ENCODE measurements at places on chromosomes 16 and 17.

DNA sequence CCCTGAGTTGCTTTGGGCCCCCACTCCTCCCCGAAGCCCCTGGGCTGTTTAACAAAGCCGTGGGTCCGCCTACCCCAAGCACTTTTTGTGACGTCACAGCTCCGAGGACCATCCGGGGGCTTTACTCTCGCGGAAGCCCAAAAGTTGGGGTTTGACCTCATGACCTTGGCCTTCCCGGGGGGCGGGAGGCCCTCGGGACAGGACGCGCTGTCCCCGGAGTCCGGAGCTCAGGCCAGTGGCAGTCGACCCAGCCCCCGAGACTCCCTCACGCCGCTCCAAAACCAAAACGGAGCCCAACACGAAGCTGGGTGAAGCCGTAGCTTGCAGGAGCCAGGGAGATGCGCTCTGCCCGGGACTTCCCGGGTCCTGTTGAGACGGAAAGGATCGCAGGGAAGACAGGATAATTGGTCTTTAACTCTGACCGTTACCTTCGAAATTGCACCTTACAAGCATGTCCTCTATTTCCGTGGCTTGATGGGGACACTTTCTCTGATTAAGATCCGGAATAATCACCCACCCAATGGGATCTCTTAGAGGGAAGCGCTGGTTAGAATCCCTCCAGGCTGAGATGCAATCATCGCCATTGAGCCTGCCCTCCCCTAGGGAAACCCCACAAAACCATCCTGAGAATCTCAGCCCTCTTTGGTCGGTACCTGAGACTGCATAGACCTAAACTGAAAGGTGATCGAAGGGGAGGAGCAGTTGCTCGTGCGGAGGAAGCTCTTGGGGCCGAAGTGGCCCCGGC, 4.9 kb upstream of the SOX9 start:
- no peaks in the 10 kb centered on the region for H3K36me3 ChIP-seq
- DNase-seq: no peak
- peaks cover 41% of the 10 kb centered on the region for H3K4me1 ChIP-seq

DNA sequence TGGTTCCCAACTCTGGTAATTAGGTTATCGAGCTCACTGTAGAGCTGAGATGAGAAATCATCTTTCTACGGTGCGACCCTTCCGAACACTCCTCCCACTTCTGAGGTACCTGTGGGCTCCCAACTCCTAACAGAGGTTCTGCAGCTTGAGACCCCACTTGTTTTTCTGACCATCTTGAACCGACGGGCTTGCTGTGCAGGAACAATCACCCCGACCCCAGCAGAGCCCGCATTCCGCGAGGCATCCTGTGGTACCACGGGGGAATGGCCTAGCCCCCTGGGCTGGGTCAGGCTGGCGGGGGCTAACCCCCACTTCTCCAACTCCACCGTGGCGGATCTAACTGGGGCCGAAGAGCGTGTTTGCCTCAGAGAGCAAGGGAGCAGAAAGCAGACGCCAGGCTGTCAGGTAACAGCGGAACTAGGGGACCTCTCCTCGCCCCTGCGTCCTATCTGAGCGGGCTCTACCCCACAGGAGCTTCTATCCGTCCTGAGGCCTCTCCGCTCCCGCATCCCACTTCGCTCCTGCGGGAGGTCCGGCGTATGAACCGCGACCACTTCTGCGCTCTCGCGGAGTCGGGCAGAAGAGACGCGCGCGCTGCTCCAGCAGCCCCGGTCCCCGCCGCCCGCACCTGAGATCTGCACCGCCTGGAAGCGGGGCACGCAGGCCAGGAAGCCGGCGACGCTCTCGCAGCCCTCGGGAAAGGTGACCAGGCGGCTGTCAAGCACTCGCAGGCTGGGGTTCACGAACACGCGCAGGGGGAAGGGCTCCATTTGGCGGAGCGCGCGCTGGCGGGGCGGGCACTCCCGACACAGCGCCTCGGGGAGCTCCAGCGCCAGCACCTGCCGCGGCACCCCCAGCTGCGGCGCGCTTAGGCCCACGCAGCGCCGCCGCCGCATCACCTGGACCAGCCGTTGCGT, 761 bp downstream of the PDF start:
- peak overlapping the region; percentile 85 for H3K4me3 ChIP-seq
- peak overlapping the region; percentile 64 for H3K27ac ChIP-seq
- H3K4me1 ChIP-seq: peaks cover 20% of the 10 kb centered on the region
- H3K27me3 ChIP-seq: no peaks in the 10 kb centered on the region
- no peak for DNase-seq

GRCh38 chr16:3774156-3774767, 56.9 kb upstream of the TRAP1 start:
- H3K4me3 ChIP-seq: no peak overlapping the region
- peaks cover 38% of the 10 kb centered on the region for H3K36me3 ChIP-seq
- no peaks in the 10 kb centered on the region for H3K27me3 ChIP-seq
- no peak for DNase-seq
- no peaks in the 10 kb centered on the region for H3K4me1 ChIP-seq

DNA sequence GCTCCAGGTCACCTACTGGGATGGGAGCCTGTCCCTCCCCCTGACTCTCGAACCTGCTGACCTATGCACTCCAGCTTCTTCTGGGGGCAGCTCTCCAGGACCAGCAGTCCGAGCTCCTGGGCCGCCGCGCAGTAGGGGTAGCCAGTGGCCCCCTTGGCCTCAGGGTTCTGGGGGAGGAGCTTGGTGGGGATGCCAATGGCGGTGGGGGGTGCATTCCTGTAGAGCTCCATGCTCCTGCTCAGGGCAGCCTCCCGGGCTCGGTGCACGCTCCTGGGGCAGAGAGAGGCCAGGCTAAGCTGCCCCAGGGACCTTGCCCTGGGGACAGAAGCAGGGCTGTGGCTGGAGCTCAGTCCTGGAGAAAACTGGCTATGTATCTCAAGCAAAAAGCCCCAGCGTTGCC, 7.7 kb upstream of the SPATA2L start:
- no peaks in the 10 kb centered on the region for H3K36me3 ChIP-seq
- H3K4me3 ChIP-seq: no peak overlapping the region
- peaks cover 4% of the 10 kb centered on the region for H3K27me3 ChIP-seq
- H3K4me1 ChIP-seq: peaks cover 4% of the 10 kb centered on the region
- H3K27ac ChIP-seq: no peak overlapping the region
- no peak for DNase-seq

GRCh38 chr17:55872374-55872773, 121.5 kb downstream of the PCTP start:
- no peak overlapping the region for H3K4me3 ChIP-seq
- no peak overlapping the region for H3K27ac ChIP-seq
- H3K4me1 ChIP-seq: no peaks in the 10 kb centered on the region
- H3K36me3 ChIP-seq: no peaks in the 10 kb centered on the region
- no peak for DNase-seq
- peaks cover 12% of the 10 kb centered on the region for H3K27me3 ChIP-seq

GRCh38 chr16:1538804-1539520, 5.5 kb downstream of the TMEM204 start:
- H3K4me1 ChIP-seq: peaks cover 14% of the 10 kb centered on the region
- no peaks in the 10 kb centered on the region for H3K27me3 ChIP-seq
- H3K36me3 ChIP-seq: peaks cover 3% of the 10 kb centered on the region
- no peak overlapping the region for H3K27ac ChIP-seq
- DNase-seq: no peak

DNA sequence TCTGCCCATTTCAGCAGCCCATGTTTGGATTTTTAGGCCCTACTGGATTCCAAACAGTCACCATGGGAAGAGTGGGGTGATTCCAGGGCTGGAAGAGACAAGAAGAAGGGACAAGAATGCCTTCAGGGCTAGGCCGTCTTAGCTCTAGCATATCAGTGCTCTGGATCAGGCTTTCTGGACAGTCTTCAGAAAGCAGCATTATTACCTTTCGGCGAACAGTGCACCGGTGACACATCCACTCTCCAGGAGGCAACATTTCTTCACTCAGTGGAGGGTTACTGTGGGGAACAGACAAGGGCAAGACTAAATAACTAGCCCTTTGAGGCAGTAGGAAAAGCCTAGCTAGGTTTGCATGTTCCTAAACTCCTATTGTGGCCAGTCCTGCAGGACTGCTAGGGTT, 23.9 kb upstream of the DHRS13 start:
- no peaks in the 10 kb centered on the region for H3K27me3 ChIP-seq
- no peak overlapping the region for H3K27ac ChIP-seq
- H3K4me3 ChIP-seq: no peak overlapping the region
- H3K36me3 ChIP-seq: peaks cover 27% of the 10 kb centered on the region
- peaks cover 10% of the 10 kb centered on the region for H3K4me1 ChIP-seq

- peaks cover 3% of the 10 kb centered on the region for H3K36me3 ChIP-seq
- no peak for DNase-seq
- no peaks in the 10 kb centered on the region for H3K4me1 ChIP-seq
- no peak overlapping the region for H3K4me3 ChIP-seq
Measured at GRCh38 chr17:1865252-1866037, 35.6 kb downstream of the RPA1 start.

DNA sequence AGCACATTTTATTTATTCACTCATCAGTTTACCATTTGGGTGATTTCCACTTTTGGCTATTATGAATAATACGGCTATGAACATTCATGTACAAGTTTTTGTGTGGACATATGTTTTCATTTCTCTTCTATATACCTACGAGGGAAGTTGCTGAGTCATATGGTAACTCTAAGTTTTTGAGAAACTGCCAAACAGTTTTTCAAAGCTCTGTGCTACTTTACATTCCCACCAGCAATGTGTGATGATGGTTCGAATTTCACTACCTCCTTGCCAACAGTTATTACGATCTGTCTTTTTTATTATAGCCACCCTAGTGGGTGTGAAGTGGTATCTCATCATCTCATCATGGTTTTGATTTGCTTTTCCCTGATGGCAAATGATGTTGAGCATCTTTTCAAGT, 63.7 kb upstream of the MRTFB start:
- peak overlapping the region; percentile 34 for H3K27ac ChIP-seq
- peaks cover 47% of the 10 kb centered on the region for H3K4me1 ChIP-seq
- no peaks in the 10 kb centered on the region for H3K36me3 ChIP-seq
- no peak overlapping the region for H3K4me3 ChIP-seq
- DNase-seq: no peak

DNA sequence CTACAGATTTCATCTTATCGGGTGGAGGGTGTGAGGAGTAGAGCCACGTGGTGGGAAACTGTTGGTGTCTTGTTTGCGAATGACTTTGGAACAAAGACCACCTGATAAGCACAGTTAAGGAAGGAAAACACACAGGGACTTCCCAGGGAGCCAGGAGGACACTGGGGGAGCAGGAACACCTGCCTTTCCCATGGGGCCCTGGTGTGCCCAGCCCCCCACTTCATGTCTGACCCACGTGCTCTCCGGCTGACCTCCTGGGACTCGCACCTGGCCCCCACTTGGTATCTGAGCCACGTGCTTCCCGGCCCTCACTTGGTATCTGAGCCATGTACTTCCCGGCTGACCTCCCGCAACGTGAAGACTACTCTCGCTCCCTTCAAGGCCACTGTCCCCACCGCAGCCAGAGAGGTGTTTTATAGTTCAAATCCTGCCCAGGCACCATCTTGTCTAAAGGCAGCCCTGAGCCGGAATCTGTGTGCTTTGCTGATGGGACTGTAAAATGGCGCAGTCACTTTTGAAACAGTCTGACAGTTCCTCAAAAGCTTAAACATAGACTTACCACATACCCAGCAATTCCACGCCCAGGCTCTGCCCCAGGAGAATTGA, 5.4 kb upstream of the CSNK1D start:
- H3K4me1 ChIP-seq: peaks cover 30% of the 10 kb centered on the region
- H3K27ac ChIP-seq: peak overlapping the region; percentile 85
- DNase-seq: no peak
- H3K36me3 ChIP-seq: no peaks in the 10 kb centered on the region
- H3K27me3 ChIP-seq: no peaks in the 10 kb centered on the region
- peak overlapping the region; percentile 54 for H3K4me3 ChIP-seq

DNA sequence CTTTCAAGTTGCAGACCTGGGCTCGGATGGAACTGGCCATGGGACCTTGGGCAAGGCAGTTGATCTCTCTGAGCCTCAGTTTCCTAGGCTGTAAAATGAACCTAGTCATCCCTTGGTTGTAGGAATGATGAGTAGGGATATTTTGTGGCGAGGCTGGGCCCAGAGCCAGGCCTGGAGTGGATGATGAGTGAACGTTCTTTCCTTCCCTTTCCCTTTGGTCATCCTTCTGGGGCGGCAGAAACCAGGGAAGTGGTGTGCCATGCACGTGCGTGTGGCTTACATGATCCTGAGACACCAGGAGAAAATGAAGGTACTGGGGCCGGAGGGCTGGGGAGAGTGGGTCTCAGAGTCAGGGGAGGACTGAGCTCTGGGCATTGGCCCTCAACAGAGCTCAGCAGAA, 8.4 kb downstream of the FBRS start:
- H3K36me3 ChIP-seq: peaks cover 16% of the 10 kb centered on the region
- no peak for DNase-seq
- peaks cover 13% of the 10 kb centered on the region for H3K4me1 ChIP-seq
- no peaks in the 10 kb centered on the region for H3K27me3 ChIP-seq
- no peak overlapping the region for H3K27ac ChIP-seq
- H3K4me3 ChIP-seq: no peak overlapping the region

- H3K4me1 ChIP-seq: peaks cover 7% of the 10 kb centered on the region
- H3K36me3 ChIP-seq: peaks cover 13% of the 10 kb centered on the region
- H3K4me3 ChIP-seq: no peak overlapping the region
- H3K27ac ChIP-seq: no peak overlapping the region
- H3K27me3 ChIP-seq: peaks cover 3% of the 10 kb centered on the region
Measured at GRCh38 chr16:54118846-54119245, 167.7 kb downstream of the IRX3 start.

DNA sequence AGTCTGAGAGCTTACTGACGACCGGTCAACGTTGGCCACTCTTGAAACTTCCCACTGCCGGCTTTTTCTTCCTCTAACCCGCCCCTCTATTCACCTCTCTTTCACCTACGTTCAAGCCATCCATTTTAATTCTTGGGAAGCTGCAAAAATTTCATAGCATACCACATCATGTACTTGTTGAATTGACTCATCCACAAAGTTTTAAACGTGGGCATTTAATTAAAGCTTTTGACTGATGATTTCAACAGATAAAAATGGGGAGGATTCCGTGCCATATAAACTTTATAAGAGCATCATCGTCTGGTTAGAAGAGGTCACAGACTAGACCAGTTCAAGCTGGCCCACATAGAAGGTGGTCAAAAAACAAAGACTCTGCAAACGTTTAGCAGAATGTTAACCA, 22.5 kb downstream of the VPS53 start:
- H3K27me3 ChIP-seq: no peaks in the 10 kb centered on the region
- no peak overlapping the region for H3K27ac ChIP-seq
- DNase-seq: no peak

GRCh38 chr17:73420897-73421296, 109.1 kb upstream of the CDC42EP4 start:
- no peak overlapping the region for H3K4me3 ChIP-seq
- peaks cover 4% of the 10 kb centered on the region for H3K4me1 ChIP-seq
- H3K27ac ChIP-seq: no peak overlapping the region

DNA sequence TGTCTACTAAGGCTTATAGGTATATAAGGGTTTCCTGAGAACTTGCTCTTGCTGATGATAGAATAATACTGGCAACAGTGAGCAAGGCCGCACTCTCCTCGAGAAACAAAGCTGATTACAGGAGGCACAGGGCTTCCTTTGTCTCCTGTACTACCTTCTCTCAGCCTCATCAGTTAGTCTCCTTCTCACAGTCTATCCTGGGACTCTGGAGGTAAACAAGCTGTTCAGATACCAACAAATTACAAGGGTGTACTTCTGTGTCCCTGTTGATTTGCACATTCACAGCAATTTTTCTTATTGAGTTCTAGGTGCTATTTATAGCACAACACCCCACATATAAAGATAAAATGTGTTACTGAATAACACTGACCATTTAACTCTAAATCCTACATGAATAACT, 98.7 kb downstream of the TRIM37 start:
- no peaks in the 10 kb centered on the region for H3K27me3 ChIP-seq
- no peak for DNase-seq
